Large intestine (tissue), 12 donors: ENCODE measurements at places on chromosomes 6 and 20. TPM values are rescaled to one million over a fixed set of nuclear protein-coding genes. Genes with fewer than 3 reads are reported as not detected.

Gene C6orf118
- polyA plus RNA-seq: 0.78 TPM

Gene SLC22A7
- 1.2 TPM for polyA plus RNA-seq

Gene BPIFB1
- polyA plus RNA-seq: not detected

Gene ZNF76
- 35.7 TPM for polyA plus RNA-seq

DNA sequence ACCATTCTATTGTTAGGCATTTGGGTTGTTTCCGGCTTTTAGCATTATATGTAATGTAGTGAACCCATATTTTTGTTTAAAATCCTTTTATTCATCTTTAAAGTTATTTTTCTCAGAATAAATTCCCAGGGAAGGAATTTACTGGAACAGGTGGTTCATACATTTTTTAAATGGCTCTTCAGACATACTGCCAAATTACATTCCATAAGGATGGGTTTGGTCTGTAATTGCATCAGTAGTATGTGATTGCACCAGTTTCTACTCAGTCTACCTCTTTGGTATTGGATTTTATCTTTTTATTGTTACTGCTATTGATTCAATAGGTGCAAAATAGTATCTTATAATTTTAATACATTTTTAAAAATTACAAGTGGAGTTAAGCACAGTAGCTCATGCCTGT lies 27.2 kb downstream of the BRPF3 start:
- DNase-seq: no peak
- H3K27me3 ChIP-seq: no peaks in the 10 kb centered on the region
- peaks cover 51% of the 10 kb centered on the region for H3K36me3 ChIP-seq
- no peak overlapping the region for H3K4me3 ChIP-seq

GRCh38 chr6:89956182-89956581 lies 61.9 kb downstream of the GJA10 start:
- no peak overlapping the region for H3K27ac ChIP-seq
- DNase-seq: no peak
- H3K4me3 ChIP-seq: no peak overlapping the region
- no peaks in the 10 kb centered on the region for H3K36me3 ChIP-seq
- H3K4me1 ChIP-seq: no peaks in the 10 kb centered on the region

- no peak overlapping the region for H3K4me3 ChIP-seq
- H3K27ac ChIP-seq: no peak overlapping the region
- H3K36me3 ChIP-seq: no peaks in the 10 kb centered on the region
- DNase-seq: no peak
- H3K4me1 ChIP-seq: no peaks in the 10 kb centered on the region
Observed at GRCh38 chr20:51953731-51954340, 151.5 kb upstream of the SALL4 start.

DNA sequence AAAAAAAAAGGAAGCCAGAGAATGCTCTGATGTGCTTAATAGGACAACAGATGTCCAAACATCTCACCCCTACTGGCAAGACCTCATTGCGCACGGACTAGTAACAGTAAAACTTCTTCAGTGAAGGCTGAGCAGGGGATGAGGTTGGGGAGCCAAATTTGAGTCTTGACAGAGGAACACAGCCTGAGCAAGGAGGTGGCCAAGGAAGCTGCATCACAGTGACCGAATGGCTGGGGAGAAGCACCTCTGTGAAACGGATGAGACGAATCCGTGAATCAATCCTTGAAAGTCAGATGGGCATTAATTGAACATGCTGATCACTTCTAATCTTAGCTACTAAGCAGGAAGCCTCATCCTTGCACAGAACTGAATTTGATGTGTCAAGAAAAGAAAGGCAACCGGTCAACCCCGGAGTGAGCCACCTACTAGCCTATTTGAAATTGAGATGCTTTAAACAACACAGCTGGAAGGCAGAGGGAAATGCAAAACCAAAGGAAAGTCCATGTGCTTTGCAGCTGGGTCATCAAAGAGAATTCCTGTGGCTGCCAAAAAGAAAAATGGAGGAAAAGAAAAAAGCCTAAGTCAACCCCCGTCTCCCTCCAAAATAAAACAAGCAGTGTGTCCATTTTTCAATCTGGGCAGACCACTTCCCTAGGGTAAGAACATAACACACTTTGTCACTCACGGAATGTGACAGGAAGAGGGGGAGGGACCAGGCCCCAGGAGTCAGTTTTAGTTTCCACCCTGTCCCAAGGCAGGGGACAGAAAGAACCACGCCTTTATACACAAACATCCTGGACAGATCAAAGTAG lies 29.5 kb downstream of the PXDC1 start:
- no peaks in the 10 kb centered on the region for H3K27me3 ChIP-seq
- no peak overlapping the region for H3K4me3 ChIP-seq
- no peak for DNase-seq
- H3K36me3 ChIP-seq: peaks cover 55% of the 10 kb centered on the region
- no peak overlapping the region for H3K27ac ChIP-seq

DNA sequence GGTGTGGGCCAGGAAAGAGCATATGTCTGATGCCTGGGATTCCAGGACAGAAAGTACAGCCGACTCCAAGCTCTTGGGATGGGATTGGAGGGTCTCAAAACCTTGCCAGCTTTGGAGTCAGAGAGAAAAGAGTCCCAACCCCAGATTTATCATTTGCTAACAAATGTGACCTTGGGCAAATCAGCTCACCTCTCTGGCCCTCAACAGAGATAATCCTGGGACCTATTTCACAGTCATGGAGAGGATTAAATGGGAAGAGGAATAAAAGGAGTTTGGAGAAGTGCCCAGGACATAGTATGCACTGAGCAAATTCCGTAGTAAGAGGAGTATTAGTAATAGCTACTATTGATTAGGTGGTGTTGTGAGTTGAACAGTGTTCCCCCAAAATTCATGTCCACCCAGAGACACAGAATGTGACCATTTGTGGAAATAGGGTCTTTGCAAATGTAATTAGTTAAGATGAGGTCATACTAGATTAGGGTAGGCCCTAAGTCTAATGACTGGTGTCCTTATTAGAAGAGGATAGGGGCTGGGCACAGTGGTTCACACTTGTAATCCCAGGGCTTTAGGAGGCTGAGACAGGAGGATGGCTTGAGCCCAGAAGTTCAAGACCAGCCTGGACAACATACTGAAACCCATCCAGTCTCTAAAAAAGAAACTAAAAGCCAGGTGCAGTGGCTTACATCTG lies 17.1 kb downstream of the RIPOR3 start:
- peak overlapping the region; percentile 42 for H3K27ac ChIP-seq
- H3K4me1 ChIP-seq: peaks cover 26% of the 10 kb centered on the region
- no peak overlapping the region for H3K4me3 ChIP-seq

GRCh38 chr6:39997101-39997635 lies 62.9 kb upstream of the MOCS1 start:
- no peak overlapping the region for H3K27ac ChIP-seq
- H3K27me3 ChIP-seq: no peaks in the 10 kb centered on the region
- H3K36me3 ChIP-seq: no peaks in the 10 kb centered on the region
- no peak for DNase-seq

- no peaks in the 10 kb centered on the region for H3K4me1 ChIP-seq
- no peak overlapping the region for H3K4me3 ChIP-seq
- no peaks in the 10 kb centered on the region for H3K36me3 ChIP-seq
- no peak for DNase-seq
- H3K27me3 ChIP-seq: peaks cover 17% of the 10 kb centered on the region
Observed at GRCh38 chr20:57332105-57333089, 2.8 kb downstream of the SPO11 start.

DNA sequence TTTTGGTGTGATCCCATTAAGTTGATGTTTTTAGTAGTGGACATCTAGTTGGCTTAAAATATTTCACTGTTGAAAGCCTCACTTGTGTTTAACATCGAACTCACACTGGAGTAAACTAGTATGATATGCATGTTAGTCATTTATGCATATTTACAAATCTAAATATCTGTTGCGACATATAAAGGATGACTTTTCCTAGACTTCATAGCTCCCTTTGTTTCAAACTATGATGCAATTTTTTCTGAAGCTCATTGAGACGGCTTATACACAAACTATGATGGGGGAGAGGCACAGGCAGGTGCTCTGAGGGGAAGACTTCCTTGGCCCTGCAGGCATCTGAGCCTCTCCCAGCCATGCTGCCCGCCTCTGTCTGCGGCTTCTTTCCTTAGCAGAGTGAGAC lies 11.8 kb upstream of the FOXC1 start:
- H3K27me3 ChIP-seq: peaks cover 94% of the 10 kb centered on the region
- H3K4me3 ChIP-seq: no peak overlapping the region
- H3K36me3 ChIP-seq: no peaks in the 10 kb centered on the region
- no peak overlapping the region for H3K27ac ChIP-seq
- H3K4me1 ChIP-seq: peaks cover 13% of the 10 kb centered on the region

DNA sequence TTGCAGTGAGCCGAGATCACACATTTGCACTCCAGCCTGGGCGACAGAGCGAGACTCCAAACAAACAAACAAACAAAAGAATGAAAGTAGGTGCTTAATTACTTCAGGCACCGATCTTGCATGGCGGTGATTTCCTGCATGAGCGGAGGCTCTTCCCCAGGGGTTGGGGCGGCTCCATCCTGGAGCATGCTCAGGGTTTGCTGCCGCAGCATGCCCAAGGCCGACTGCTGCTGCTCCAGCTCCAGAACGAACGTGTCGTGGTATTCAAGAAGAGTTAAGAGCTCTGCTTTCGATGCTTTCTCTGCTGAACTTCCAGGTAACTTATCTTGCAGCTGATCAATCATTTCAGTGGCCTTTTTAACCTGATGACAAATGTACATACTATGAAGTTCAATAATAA lies 313.8 kb downstream of the SYNE1 start:
- no peaks in the 10 kb centered on the region for H3K4me1 ChIP-seq
- peaks cover 11% of the 10 kb centered on the region for H3K36me3 ChIP-seq
- no peak overlapping the region for H3K4me3 ChIP-seq

DNA sequence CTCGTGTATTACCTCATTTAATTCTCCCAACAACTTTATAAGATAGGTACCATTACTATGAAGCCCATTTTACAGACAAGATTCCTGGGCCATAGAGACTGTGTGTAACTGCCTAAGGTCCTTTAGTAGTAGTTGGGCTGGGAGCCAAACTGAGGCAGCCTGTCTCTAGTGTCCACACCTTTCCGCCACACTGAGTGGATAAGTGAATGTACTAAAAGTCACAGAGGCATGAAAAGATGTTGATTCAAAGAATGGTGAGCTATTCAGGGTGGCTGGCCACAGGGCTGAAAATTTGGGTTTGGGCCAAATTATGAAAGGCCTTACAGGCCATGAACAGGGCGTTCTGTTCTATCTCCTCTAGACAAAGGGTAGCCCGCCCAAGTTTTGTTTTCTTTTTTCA lies 11.0 kb downstream of the CD24 start:
- H3K4me3 ChIP-seq: no peak overlapping the region
- H3K27ac ChIP-seq: no peak overlapping the region
- H3K4me1 ChIP-seq: no peaks in the 10 kb centered on the region
- H3K27me3 ChIP-seq: no peaks in the 10 kb centered on the region
- H3K36me3 ChIP-seq: no peaks in the 10 kb centered on the region

- H3K27me3 ChIP-seq: no peaks in the 10 kb centered on the region
- H3K27ac ChIP-seq: no peak overlapping the region
- peaks cover 22% of the 10 kb centered on the region for H3K36me3 ChIP-seq
Observed at GRCh38 chr6:106534564-106534982, 94.7 kb downstream of the RTN4IP1 start.
